ENCODE measurements at places on chromosomes 13 and 19. TPM values are rescaled to one million over a fixed set of nuclear protein-coding genes. Genes with fewer than 3 reads are reported as not detected.

DNA sequence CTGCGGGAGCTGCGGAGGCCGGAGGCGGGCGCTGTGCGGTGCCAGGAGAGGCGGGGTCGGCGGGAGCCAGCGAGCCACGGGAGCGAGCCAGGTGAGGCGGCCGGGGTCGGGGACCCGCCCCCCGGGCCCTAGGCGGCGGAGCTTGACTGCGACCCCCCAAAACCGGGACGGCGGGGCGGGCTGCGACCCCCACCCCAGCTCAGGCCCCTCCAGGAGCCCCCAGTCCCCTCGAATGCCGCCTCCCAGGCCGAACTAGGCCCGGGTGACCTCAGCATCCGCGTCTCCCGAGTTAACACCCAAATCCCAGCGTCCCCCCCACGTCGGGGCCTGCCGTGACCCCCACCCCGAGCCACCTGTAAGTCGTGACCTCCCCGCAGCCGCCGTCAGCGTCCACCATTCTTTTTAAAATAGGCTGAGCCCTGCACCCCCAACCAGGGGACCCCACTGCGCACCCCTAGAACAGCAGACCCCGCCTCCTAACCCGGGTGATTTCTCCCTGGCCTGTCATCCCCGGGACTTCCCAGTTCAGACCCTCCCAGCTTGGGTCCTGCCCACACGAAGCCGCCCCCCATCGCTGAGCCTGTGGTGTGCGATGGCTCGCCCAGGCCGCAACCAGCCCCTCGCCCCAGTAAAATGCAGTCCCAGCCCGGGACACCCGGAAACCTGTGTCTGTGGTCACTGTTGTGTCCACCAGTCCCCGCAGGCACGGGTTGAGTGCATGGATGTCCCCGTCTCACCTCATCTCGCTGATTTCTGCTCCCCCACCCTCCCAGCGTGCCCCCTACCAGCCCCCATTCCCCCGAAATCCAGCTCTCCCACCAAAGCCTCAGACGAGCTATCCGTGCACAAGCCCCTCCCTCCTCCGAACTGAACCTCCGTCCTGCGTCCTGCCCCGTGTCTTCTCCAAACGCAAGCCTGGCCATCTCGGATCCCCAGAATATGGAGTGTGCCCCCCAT lies 551 bp downstream of the FZR1 start:
- no peaks in the 10 kb centered on the region for H3K27me3 ChIP-seq
- H3K36me3 ChIP-seq = no peaks in the 10 kb centered on the region
- 0 out of 2 replicates have a peak, but pooled peaks cover 10% of the 10 kb centered on the region for H3K4me1 ChIP-seq
- no peak for DNase-seq
- no peak overlapping the region for H3K27ac ChIP-seq
- peak overlapping the region; percentile 68 for H3K4me3 ChIP-seq

DNA sequence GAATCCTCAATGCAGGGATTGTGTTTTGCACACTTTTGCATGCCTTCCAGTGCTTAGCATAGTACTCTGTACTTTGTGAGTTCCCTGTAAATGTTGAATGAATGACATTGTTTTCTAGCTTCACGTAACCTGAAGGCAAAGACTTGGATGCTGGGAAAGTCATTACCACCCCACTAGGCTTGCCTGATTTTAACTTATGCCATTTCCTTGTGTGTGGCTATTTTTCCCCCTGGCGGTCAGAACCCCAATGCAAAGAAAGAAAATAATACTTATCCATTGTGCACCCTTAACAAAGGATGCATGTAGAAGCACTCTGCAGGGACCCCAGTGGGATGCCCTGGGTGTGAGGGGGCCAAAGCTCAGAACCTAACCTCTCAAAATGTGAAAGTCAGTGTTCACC lies 1.2 kb upstream of the ENOX1 start:
- peaks cover 7% of the 10 kb centered on the region for H3K4me1 ChIP-seq
- DNase-seq = peak; percentile 38
- no peaks in the 10 kb centered on the region for H3K27me3 ChIP-seq

GRCh38 chr19:54104998-54105715 lies 2.5 kb downstream of the NDUFA3 start:
- no peak overlapping the region for H3K4me3 ChIP-seq
- 0 out of 2 replicates have a peak, but pooled peaks cover 7% of the 10 kb centered on the region for H3K4me1 ChIP-seq
- H3K27me3 ChIP-seq = no peaks in the 10 kb centered on the region
- DNase-seq = no peak

DNA sequence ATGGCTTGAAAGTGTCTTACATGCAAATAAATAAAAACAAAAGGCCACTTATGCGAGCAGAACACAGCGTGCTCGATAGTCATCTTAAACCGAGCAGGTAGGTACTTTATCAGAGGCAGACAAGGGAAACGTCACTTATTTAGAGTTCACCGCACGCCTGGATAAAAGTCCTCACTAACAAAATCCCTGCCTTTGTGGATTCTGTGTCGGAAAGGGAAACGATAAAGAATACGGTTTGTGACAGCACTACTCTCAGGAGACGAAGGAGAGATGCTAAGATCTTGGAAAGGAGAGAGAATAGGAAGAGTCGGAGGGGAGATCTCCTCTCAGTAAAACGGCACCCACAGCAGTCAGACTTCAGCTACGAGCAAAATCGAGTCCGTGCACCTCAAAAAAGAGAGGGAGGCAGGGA lies 581 bp downstream of the RCBTB1 start:
- DNase-seq = no peak
- no peak overlapping the region for H3K27ac ChIP-seq
- peaks cover 33% of the 10 kb centered on the region for H3K4me1 ChIP-seq
- no peaks in the 10 kb centered on the region for H3K27me3 ChIP-seq

DNA sequence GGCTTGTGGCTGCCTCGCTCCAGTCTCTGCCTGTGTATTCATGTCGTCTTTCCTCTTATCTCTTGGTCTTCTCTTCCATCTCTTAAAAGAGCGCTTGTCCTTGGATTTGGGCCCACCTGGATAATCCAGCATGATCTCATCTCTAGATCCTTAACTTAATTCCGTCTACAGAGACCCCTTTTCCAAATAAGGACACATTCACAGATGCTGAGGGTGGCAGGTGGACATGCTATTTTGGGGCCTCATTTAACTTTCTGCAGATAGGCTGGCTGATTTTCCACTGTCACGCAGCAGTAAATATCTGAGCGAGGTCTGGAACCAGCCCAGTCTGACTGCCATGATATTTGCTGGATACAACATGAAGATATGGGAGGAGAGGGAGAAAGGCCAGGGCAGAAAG lies 41.5 kb upstream of the TSHZ3 start:
- H3K27ac ChIP-seq = no peak overlapping the region
- H3K36me3 ChIP-seq = no peaks in the 10 kb centered on the region
- H3K27me3 ChIP-seq = peaks cover 43% of the 10 kb centered on the region
- DNase-seq = no peak
- no peaks in the 10 kb centered on the region for H3K4me1 ChIP-seq

DNA sequence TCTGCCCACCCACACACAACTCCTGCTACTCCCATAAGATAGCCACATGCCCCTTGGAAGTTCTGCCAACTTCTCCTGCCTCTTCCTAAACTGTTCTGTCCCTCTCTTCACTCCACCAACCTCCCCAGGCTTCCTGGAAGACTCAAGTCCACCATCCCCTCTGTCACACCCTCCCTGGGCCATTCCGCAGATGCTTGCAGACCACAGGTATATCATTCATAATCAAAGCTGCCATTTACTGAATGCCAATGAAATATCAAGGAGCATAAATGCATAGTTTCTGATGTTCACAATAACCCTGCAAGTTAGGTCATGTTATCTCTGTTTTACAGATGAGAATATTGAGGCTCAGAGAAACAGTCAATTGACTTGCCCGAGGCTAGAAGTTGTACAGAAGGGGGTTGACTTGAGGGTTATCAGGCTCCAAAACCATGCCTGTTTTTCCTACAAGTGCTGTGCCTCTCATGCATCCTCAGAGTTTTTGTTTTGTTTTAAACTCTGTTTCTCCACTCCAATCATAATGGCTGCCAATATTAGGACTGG lies 135.6 kb downstream of the SLC7A1 start:
- H3K4me3 ChIP-seq = no peak overlapping the region
- H3K4me1 ChIP-seq = no peaks in the 10 kb centered on the region
- H3K27ac ChIP-seq = no peak overlapping the region
- DNase-seq = no peak
- H3K36me3 ChIP-seq = no peaks in the 10 kb centered on the region

GRCh38 chr19:39017026-39017425 lies 15.3 kb downstream of the FBXO27 start:
- no peaks in the 10 kb centered on the region for H3K36me3 ChIP-seq
- H3K4me3 ChIP-seq = no peak overlapping the region

Gene C5AR2
- total RNA-seq = not detected

Measured in PC-9 (cell line).